ENCODE measurements at places on chromosomes 5 and 9.

DNA sequence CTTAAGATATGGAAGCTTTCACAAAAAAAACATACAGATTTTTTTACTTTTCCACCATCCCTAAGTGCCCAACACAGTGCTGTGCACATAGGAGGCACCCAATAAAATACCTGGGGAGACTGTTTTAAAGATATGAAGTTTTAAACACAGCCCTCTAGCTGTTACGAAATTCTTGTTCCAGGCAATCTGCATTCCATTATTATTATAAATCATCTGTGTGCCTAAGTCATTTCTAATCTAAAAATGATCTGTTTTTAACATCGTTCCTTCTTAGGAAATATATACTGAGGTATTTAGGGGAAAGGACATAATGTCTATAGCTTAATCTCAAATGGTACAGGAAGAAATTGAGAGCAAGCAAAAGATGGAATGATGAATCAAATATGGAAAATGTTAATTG is 32.7 kb upstream of the ISCA1 start:
- no peak for DNase-seq

- no peak for DNase-seq
Measured at GRCh38 chr9:74449060-74449459, 48.1 kb upstream of the RORB start.

GRCh38 chr9:95669253-95669652 is 152.5 kb upstream of the PTCH1 start:
- no peak for DNase-seq

DNA sequence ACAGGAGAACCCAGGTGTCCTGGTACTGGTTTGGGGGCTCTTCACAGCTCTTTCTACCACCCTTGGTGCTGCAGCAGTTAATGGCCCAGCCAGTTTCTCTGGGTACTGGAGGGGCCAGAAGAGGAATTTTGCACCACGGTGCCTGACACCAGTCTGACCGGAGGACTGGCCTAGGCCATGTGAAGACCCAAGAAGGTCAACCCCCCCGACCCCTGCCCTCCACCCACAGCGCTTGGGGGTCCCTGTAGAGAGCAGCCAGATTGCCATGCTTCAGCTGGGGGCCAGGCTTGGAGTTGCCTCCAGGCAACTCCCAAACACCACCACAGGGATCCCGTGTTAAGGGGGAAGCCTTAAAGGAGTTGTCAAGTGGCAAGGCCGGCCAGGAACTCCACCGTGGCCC is 6.2 kb downstream of the ARSI start:
- no peak for DNase-seq

DNA sequence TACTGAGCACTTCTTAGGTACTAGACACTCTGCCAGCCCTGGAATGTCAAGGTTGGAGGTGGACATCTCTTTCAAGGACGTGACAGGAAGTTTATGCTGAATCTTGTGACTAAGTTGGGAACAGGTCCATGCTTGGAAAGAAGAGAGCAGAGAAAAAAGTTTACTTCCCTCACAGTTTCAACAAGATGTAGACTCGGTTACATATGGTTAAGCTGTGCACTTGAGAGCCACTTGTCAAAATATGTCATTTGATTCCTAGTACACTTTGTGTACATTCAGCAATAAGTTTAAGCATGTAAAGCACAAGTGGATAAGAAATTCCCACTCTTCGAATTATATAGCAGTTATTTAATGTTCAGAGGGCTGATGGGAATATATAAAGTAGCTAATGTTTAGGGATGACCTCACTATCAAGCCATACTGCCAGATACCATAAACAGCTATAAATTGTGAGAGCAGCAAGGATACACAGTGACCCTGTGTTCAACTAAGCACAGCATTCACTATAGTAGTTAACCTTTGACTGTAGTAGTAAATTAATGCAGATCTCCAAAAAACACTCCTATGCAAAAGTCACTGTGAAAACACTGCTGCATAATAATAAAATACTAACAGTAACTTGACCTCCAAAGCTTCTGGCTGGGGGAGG is 1944.6 kb upstream of the WWC1 start:
- no peak for DNase-seq

DNA sequence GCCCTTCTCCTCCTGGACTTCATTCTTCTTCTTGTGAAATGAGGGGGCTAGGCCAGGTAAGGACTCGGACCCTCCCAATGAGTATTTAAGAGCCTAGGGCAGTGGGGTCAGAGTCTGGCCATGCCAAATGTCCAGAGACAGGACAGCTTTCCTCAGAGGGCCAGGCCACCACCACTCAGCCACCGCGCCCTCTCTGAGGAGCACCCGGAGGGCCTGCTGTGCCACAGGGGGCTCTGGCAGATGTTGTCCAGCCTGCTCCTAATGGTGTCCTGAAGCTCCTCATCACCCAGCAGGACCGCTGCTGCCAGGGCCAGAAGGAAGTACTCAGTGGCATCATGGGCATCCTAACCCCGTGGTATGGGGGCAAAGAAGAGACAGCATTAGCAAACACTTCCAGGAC is 58.3 kb downstream of the SH3TC2 start:
- DNase-seq, result no peak

GRCh38 chr5:8710426-8710930 is 835.4 kb downstream of the SEMA5A start:
- DNase-seq, result no peak

DNA sequence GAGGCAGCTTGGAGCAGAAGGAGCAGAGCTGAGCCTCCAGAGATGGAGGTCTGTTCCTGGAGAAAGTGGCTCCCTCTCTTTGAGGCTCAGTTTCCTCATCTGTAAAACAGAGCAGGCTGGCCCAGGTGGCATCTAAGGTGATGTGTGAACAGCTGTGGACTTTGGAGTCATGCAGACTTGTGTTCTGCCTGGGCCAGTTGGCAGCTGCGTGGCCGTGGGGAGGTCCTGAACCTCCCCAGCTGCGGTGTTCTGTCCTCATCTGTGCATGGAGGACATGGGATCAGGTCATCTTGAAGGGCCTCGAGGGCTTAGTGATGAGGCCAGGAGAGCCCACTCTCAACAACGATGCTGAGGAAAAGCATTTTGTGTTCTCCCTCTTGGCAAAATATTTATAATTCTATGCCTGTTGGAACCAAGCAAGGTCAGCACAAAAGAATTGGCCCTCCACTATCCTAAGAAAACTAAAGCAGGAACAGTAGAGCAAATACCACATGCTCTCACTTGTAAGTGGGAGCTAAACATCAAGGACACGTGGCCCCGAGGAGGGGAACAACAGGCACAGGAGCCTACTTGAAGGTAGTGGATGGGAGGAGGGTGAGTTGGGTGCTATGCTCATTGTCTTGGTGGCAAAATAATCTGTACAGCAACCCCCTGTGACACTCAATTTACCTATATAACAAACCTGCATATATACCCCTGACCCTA is 63.2 kb upstream of the COL15A1 start:
- no peak for DNase-seq

DNA sequence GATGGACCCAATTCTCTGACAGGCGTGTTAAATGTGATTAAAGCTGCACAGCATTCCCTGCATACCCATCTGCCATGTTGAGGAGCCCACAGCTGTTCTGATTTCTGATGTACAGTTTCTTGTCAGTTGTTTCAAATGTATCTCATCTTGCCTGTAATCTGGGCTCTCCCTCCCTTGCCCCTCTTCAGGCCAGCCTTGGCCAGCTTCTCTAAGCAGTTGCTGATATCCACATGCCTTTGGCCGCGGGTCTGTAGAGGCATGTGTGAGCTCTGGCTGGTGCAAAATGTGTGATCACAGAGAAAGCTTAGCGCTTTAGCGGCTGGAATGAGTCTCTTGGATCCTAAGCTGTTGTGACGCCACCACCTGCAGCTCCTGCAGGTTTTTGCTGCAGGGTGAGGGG is 332.0 kb downstream of the MLLT3 start:
- DNase-seq, result no peak

GRCh38 chr5:50703367-50703666 is 36.9 kb downstream of the PARP8 start:
- DNase-seq, result no peak

DNA sequence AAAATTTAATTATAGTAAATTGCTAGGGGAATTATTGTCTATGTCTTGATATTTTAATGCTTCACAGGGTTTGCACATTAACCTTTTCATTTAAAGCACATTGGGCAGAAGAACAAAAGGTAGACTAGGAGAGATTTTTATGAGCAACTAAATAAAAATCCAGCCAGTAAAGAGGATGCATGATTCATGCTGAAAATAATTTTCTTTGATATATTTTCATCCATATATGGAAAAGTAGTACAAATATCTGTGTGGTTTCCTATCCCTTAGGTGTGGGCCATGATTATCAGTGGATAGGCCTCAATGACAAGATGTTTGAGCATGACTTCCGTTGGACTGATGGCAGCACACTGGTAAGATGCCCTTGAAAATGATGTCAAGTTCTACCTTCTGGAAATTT is 83.1 kb downstream of the VCAN start:
- DNase-seq, result no peak

DNA sequence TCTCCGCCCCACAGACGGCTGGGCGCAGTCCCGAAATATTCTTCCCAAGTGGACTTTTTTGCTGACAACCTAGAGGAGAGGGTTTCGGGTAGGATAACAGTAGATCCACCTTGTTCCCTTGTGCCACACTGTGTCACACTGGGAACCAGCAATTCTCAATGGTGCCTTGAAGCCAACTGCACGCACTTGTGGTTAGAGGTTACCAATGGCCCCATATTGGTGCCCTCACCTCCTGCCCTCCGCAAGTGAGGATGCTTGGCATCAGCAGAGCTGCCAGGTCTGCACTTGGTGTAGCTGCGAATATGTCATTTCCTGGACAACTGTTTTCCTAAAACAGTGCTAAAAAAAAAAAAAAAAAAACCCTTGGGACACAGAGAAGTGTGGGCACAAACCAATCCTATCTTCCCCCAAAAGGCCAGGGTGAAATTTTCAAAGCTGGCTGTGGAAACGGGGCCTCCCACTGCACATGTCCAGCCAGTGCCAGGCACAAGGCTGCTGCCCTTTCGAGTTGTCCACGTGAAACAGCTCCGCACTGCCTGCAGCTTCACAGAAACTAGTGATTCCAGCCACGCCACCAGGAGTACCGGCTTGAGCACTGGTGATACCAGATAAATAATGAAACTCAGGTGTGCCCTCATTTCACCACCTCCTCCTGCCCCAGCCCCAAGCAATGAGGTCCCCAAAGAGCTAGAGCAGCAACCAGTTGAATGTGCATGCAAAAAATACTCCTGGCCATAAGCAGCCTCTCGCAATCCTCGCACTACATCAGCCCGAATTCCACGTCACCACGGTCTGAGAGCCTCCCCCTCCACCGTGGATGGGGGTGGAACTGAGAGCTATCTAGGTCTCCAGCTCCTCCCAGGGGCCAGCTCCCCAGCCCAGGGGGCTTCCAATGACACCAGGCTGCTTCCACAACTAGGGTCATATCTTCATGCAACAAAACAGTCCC is 51.2 kb downstream of the USP20 start:
- DNase-seq, result no peak

DNA sequence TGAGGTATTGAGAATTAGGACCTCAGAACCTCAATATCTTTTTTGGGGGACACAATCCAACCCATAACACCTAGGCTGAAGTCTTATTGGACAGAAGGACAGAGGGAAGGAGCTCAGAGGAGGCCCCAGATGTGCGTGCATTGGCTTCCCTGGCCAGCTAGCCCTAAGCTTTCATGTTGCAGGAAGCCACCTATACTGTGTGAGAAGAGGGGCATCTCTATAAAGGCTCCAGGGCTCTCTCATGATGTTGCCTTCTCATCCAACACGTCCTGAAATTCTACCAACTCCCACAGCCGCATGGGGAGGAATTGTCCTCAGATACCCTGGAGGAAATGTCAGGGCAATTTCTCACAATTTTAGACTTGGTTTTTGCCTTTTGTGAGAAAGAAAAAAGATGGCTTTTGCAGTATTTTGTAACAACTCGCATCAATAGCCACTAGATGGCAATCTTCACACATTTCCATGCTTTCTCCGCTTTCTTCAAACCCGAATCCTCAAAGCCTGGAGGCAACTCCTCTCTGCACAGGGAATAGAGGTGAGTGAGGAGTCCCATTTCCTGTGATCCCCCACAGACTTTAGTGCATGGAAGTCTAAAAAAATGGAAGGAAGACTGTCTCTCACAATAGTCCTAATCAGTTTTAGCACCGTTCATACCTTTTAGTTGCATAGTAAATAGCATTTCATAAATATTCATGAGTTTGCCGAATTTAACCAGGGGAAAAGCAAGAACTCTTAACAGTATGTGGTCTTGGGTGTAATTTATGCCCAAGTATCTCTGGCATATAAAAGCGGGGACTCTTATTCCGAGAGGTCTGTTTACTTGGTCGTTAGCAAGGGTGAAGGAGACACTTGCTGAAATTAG is 7.4 kb upstream of the PPP3R2 start:
- peak; percentile 76 for DNase-seq

GRCh38 chr5:181221792-181222629 is 1.1 kb upstream of the TRIM41 start:
- peak; percentile 75 for DNase-seq

DNA sequence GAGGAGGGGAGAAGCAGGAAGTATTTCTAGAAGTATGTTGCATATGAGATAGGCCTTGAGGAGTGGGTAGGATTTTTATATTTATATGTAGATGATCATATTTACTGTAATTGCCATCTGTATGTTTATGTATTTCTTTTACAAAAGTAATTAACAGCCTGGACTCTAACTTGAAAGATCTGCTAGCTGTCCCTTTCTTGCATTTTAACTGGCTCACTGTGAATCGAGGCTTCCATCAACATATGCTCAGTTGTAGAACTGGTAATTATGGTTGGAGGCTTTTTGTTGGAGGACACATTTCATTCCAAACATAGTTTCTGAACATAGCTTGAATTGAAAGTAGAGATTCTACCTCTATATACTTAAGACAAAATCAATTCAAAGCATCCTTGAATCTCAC is 23.4 kb downstream of the ABLIM3 start:
- no peak for DNase-seq

GRCh38 chr5:166845044-166845443 is 1446.4 kb upstream of the WWC1 start:
- DNase-seq, result peak; percentile 51

DNA sequence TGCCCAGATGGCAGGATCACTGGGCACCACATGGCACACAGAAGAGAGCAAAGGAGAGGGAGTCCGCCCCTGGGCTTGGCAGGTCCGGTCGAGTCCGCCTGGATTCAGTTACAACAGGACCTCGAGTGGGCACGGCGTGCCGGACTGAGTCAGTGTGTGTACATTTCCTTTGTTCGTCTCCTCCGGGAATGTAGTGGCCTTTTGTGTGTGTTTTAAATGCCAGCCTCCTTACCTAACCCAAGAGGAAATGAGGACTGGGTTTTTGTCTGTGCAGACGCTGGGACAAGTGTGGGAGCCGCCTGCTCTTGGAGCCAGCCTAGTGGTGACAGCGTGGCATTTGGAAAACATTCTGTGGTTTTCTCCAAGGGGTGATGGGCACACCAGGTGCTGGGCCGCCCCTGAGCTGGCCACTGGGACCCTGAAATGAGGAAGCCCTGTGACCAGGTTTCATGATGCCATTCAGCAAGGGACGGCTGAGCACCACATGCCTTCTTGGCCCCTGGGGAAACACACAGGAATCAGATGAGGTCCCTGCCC is 9.6 kb downstream of the NEK6 start:
- DNase-seq, result peak; percentile 91

GRCh38 chr9:68702493-68702892 is 2.5 kb upstream of the PIP5K1B start:
- no peak for DNase-seq

GRCh38 chr5:82802954-82803353 is 274.2 kb downstream of the TMEM167A start:
- DNase-seq, result no peak

- no peak for DNase-seq
Measured at GRCh38 chr5:132486318-132487094, 4.1 kb downstream of the IRF1 start.

All from RWPE1 (cell line).